ENCODE measurements at places on chromosomes 13 and 19. TPM values are rescaled to one million over a fixed set of nuclear protein-coding genes. Genes with fewer than 3 reads are reported as not detected.

Gene BEST2
- total RNA-seq = not detected

Gene XAB2
- 25.2 TPM for total RNA-seq

Gene ZNF283
- total RNA-seq = 22.9 TPM

Gene ZNF563
- 5.6 TPM for total RNA-seq

Gene SELENOV
- total RNA-seq = not detected

Gene ZNF208
- total RNA-seq = not detected

Gene GPX4
- total RNA-seq = 159 TPM

Gene ZNF235
- 4.5 TPM for total RNA-seq

Gene ZNF627
- total RNA-seq = 27.0 TPM

Gene ZNF575
- 0.30 TPM for total RNA-seq
